Muscle of leg (tissue), 16 donors: ENCODE measurements at places on chromosomes 3 and 15.

DNA sequence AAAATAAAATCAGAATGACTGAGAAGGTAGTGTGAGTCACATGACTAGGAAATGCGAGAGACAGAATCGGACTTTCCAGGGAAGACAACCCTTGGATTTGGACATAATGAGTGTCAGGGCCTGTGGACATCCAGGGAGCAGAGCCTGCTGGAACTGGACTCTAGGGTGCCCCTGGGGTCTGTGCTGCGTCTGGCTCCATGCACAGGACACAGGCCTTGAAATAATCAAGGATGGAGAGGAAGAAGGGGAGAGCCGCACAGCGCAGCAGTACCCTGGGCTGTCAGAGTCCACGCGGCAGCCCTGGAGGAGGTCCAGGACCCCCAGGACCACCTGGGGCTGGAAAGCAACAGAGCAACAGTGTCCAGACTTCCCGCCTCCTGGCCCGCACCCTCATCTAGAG is 173.7 kb downstream of the PDE8A start:
- DNase-seq, result no peak

GRCh38 chr3:70603103-70603502 is 290.7 kb upstream of the MDFIC2 start:
- DNase-seq, result no peak

DNA sequence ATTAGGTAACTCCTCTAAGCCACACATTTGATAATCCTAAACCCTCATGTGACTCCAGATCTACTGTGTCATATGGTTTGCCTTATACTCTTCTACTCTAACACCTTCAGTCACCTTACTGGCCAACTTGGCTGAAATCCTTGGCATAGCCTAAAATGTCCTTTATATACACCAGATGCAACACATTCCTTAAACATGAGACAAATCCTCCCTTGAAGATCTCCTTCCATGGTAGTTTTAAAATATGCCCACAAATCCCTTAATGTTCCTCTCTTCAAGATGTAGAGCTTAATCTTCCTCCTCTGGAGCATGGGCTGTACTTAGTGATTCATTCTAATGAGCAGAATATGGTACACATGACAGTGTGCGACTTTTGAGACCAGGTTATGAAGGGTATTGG is 238.9 kb downstream of the SUCLG2 start:
- DNase-seq, result peak; percentile 6

DNA sequence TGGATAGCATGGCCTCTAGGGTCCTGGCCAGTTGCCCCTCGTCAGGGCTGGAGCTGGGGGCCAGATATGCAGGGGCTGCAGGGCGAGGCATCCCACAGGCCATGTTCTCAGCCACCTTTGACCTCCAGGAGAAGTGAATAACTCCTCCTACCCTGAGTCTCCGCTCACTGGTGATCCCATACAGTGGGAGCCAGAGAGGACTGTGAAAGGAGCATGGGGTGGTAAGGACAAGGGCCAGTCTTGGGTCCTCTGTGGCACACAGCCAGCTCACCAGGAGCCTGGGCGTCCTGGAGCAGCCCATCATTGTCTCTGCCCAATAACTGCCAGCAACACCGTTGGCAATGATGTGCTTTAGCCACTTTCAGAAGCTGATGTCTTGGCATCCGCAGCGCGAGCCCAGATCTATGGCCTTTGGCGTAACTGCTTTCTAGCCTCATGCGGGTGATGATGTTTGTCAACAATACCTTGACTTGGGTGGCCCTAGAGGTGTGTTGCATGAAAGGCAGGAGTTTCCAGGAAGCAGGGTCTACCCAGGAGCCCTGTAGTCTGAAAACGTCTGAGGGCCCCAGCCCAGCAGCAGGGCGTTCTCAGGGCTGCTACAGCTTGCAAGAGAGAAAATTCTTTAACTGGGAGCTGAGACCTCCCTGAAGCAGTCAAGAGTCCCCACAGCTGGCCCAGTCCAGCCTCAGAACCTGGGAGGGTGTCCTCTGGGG is 61.1 kb upstream of the IQSEC1 start:
- DNase-seq, result no peak

DNA sequence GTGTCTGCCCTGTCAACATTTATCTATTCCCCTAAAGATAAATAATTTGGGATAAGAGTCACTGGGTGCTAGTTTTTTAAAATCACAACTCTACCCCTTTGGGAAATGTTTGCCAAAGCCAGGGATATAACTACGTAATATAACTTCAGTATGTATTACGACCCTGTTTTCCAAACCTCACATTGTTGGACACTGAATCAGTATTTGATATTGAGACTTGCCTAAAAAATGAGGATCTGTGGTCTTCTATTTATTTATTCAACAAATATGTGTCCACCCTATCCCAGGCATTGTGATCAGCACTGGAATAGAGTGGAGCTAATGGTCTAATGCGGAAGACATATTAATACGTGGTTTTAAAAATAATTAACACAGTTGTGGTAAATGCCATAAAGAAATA is 4.5 kb upstream of the MGA start:
- DNase-seq, result no peak
